Right lobe of liver (tissue), 6 donors: ENCODE measurements at places on chromosomes 6 and 20. TPM values are rescaled to one million over a fixed set of nuclear protein-coding genes. Genes with fewer than 3 reads are reported as not detected.

DNA sequence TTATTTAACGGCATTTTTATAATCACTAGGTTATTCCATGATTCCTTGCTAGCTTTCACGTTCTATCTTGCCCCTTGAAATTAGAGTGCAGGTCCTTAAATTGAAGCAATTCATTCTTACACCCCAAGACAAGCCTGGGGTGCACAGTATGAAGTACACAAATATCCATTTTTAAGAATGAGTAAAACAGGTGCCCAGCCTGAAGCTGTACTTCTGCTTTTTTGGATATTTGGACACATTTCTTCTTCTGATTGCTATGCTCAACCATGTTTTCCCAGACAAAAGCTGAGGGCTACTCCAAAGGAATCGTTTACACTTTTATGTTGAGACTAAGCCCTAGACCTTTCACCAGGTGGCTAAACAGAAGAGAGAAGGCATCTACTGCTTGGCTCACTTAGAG lies 7.9 kb upstream of the TAGAP start:
- no peak for DNase-seq

MAS1 gene
- total RNA-seq = not detected

SLC22A7 gene
- total RNA-seq = 348 TPM

GRCh38 chr6:34230653-34231371 lies 5.9 kb upstream of the HMGA1 start:
- no peak for DNase-seq

SUMO4 gene
- 0.99 TPM for total RNA-seq

DNA sequence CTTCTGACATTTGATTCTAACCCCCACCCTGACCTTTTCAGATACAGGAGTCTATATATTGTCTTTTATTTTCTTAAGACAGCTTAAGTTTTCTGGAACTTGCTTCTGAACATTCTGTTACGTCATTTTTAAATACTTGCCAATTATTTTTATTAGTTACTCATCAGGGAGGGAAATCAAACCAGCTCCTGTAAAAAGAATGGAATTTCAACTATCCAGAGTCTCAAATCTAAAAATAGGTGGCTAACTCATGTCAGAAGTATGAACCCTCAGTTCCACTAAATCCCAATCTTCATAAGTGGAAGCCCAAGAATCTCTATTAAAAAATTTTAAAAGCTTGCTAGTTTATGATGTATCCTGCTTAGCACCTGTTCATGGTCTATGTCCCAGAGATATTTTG lies 900.0 kb downstream of the KIF16B start:
- DNase-seq = no peak

GRCh38 chr6:4930025-4930691 lies 73.7 kb downstream of the RPP40 start:
- no peak for DNase-seq

HCK gene
- 4.4 TPM for total RNA-seq

- DNase-seq = no peak
Measured at GRCh38 chr6:54718541-54719023, 128.0 kb upstream of the FAM83B start.

DNA sequence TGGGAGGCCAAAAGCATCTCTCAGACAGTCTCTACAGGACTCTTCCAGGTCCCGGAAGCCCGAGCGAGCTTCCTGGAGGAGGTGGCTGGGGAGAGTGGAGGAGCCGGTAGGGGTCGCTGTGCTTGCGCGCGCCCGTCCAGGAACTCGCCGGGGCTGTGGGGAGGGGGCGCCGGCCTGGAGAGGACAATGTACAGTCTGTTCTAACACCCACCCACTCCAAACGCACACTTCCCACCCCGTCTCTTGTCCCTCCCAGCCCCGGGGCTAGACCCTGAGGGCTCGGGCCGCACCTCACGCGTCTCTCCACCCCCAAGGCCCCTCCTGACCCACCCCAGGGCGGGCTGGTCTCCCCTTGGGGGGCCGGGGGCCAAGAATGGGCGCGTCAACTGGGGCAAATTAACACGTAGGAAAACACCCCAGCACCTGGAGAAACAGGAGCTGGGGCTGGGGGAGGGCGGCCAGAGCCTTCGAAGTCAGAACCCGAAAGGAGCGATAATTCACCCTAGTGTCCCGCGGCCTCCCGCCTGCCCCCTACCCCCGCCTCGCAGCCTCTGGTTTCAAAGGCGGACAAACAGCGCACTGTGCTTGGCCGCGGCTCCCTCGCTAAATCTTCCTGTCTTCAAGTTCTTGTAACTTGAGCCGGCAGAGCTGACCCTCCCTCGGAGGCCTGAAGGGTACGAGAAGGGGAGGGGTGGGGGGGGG lies 103.2 kb upstream of the FOXP4 start:
- DNase-seq = no peak

DNA sequence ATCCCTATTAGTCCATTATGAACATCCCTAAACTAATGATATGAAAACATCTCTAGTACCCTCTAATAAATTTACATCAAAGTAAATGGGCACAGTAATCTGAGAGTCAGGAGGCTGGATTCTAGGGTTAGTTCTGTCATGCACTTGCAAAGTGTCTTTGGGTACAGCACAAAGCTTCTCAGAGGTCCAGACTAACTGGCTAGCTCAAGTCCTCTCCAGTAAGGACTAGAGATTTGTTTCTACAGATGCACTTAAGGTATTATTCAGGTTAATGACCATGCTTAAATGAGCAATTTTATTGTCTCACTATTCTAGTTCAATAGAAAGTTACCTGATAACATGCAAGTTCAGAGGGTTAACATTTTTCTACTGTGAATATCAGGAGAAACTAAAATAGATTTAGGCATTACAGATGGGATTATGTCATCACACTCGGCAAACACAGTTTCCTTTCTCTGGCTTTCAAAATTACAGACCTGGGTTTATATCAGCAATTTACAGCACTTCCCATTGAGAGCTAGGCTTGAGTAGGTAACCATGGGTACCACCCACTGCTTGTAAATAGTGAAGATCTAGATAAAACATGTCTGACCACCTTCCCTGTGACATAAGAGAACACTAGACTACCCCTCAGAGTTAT lies 402.9 kb upstream of the RUNX2 start:
- DNase-seq = no peak

DNA sequence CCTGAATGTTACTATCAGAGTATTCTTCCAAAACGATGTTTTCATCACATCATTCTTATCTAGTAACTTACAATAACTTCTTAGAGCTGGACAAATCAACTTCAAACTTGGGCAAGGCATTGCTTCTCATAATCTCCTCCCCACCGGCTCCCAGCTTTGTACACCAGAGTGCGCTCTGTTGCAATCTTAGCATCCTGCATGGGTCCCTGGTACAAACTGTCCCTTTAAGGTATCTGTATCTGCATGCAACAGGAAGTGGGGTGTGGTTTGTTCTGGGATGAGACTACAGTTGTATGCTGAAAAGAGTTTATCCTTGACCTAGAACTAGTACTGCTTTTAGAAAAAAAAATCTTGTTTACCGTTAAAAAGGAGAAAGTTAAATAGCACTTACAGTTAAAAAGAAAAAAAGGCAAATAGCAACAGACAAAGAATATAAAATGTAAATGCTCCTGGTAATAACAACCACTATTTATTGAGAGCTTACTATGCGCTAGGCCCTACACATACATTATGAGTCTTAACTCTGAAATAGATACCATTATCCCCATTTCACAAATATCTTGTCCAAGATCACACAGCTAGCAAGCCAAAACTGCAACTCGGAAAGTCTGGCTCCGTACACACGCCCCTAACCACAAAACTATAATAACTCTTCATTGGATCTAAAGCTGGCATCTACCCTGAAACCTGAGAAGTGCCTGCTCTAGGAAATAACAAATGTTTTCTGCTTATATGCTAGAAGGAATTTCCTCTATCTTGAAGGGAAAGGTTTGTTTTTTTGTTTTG lies 9.8 kb upstream of the HECA start:
- peak; percentile 68 for DNase-seq

GRCh38 chr20:9808166-9808565 lies 30.7 kb downstream of the PAK5 start:
- DNase-seq = no peak

NRSN1 gene
- total RNA-seq = not detected

DNA sequence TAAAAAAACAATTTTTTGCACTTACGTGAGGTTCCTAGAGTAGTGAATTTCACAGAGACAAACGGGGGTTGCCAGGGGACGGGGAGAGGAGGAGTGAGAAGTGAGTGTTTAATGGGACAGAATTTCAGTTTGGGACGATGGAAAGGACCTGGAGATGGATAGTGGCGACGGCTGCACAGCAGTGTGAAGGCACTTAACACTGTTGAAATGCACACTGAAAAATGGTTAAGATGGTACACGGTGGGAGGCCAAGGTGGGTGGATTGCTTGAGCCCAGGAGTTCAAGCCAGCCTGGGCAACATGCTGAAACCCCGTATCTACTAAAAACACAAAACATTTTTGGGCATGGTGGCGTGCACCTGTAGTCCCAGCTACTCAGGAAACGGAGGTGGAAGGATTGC lies 31.4 kb downstream of the RPP40 start:
- no peak for DNase-seq

- DNase-seq = no peak
Measured at GRCh38 chr20:10308652-10309051, 90.0 kb downstream of the SNAP25 start.

DNA sequence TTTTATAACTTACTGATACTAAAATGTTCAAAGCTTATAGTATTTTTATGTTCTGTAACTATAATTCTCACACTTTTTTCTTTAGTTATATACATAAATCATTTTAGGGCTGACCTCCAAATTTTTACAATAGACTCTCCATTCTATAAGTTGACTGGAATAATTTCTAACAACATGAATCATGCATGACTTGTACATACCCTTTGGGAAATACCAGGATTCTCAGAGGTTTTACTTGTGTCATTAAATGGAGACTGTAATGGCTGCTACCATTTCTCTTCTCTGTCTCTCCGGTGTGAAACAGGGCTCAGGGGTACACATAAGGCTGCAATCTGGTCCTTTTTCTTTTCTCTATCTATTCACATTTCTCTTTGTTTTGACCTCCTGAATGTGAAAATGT lies 222.2 kb upstream of the FLRT3 start:
- DNase-seq = no peak

GRCh38 chr6:120681204-120681603 lies 653.1 kb downstream of the TBC1D32 start:
- no peak for DNase-seq

PTCRA gene
- not detected for total RNA-seq

OPN5 gene
- total RNA-seq = not detected

TRIM27 gene
- total RNA-seq = 31.5 TPM

GRCh38 chr6:2505624-2506023 lies 245.1 kb downstream of the MYLK4 start:
- no peak for DNase-seq

DNA sequence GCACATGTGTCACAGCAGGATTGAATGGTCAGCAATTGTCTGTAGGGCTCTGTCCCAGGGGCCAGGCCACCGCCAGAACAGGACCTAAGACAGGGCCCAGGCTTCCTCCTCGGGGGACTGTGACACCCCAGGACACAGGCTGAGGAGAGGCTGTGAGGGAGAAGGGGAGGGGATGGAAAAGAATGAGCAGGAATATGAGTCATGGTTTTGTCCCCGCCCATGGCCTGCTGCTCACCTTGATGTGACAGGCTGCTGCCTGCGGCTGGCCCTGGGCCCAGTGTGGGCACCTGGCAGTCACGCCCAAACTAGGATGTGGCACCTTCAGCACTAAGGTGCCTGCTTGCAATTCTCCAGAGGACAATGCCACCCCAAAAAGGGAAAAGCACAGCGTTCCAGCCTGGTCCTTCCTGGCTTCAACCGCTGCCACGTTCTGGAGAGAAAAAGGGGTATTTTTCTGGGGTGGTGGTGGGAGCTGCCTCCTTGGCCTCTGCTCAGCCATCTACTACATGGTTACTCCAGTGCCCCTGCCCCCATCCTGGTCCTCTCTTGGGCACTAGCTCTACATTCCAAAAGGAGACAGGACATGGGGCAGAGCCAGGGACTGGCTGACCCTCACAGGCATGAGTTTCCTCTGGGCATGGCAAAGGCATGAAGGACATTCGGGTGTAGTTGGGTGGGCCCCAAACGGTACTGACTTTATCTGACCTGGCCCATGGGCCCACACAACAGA lies 93.4 kb downstream of the SLC22A23 start:
- DNase-seq = peak; percentile 77

NEURL2 gene
- 5.3 TPM for total RNA-seq

LY86 gene
- total RNA-seq = 1.6 TPM

GRCh38 chr20:7137395-7138151 lies 370.1 kb downstream of the BMP2 start:
- DNase-seq = no peak

SPATS1 gene
- total RNA-seq = not detected

DNA sequence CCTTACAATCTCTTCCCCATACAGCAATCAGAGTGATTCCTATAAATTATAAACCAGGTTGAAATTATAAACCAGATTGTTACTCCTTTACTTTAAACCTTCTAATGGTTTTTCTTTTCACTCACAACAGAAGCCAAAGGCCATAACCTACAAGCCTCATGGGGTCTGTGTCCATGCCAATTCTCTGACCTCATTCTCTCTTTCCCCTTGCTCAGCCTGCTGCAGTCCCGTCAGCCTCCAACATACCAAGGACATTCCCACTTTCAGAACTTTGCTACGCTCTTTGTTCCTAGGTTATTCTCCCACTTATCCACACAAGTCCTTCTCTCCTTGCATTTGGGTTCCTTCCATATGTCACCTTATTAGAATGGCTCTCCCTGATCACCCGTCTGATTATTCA lies 277.9 kb upstream of the TCF21 start:
- DNase-seq = no peak

ATRN gene
- 57.7 TPM for total RNA-seq

- no peak for DNase-seq
Measured at GRCh38 chr6:34955442-34955841, 66.4 kb downstream of the ANKS1A start.

- no peak for DNase-seq
Measured at GRCh38 chr6:43396408-43397149, 27.1 kb upstream of the ZNF318 start.

DNA sequence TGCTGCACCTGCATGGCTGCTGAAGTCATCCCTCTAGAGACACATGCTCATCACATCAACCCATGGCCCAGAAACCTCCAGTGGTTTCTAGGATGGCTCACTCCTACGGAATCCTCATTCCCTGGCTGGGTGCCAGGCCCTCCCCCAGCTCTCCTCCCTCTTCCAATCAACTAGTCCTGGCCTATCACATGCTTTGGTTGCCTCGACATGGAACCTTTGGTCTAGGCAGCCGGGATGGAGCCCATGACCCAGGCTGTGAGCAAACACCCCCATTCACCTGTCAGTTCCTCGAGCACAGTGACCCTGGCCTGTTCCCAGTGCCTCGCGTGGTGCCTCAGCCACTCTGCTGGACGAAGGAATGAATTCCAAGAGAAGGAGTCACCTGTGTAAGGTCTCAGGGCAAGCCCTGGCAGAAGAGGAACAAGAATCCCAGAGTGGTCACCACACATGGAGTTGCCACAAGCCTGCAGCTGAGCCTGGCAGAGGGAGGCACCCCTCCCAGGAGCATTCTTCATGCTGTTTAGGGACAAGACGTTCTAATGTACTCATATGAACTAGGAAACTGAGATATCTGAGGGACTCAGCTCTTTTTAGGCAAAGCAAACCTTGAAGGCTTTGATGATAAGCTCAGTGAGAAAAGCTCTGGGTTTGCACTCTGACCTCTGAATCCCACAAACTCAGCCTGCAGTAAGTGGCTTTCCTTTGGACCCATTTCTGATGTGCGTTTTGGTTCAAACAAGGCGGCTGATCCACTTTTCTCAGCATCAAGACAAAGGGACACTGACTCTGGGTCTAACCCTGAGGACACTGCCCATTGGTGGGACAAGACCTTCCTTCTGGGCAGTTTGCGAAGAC lies 40.2 kb downstream of the PPP1R3G start:
- no peak for DNase-seq
